ENCODE measurements at places on chromosomes 2 and 18.

- H3K27me3 ChIP-seq: no peaks in the 10 kb centered on the region
- no peak for DNase-seq
- H3K4me1 ChIP-seq: peaks cover 5% of the 10 kb centered on the region
- no peak overlapping the region for H3K4me3 ChIP-seq
- no peak overlapping the region for H3K27ac ChIP-seq
- H3K36me3 ChIP-seq: peaks cover 5% of the 10 kb centered on the region
Observed at GRCh38 chr18:48866028-48866733, 84.6 kb downstream of the SMAD7 start.

GRCh38 chr2:1830936-1831619 lies 86.8 kb upstream of the PXDN start:
- H3K4me3 ChIP-seq: no peak overlapping the region
- H3K27me3 ChIP-seq: no peaks in the 10 kb centered on the region
- H3K4me1 ChIP-seq: peaks cover 68% of the 10 kb centered on the region
- H3K27ac ChIP-seq: peak overlapping the region; percentile 85
- no peak for DNase-seq
- H3K36me3 ChIP-seq: no peaks in the 10 kb centered on the region

- H3K4me3 ChIP-seq: no peak overlapping the region
- H3K36me3 ChIP-seq: no peaks in the 10 kb centered on the region
Observed at GRCh38 chr2:151900331-151900730, 72.1 kb upstream of the ARL5A start.

DNA sequence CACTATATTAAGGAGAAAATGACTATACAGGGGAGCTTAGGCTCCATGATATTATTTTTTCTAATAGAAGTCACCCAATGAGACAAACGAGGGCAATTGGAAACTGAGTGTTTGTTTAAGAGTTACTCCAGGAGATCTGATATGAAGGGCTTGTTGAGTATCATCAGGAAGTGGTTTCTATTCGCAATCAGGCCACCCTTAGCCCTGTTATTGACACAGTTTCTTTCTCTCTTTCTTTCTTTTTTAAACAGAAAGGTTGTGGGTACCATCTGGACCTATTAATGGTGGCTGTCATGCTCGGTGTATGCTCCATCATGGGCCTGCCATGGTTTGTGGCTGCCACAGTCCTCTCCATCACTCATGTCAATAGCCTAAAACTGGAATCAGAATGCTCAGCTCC lies 117.3 kb downstream of the DPP4 start:
- H3K4me1 ChIP-seq: no peaks in the 10 kb centered on the region
- H3K4me3 ChIP-seq: no peak overlapping the region
- DNase-seq: no peak
- H3K27ac ChIP-seq: no peak overlapping the region

DNA sequence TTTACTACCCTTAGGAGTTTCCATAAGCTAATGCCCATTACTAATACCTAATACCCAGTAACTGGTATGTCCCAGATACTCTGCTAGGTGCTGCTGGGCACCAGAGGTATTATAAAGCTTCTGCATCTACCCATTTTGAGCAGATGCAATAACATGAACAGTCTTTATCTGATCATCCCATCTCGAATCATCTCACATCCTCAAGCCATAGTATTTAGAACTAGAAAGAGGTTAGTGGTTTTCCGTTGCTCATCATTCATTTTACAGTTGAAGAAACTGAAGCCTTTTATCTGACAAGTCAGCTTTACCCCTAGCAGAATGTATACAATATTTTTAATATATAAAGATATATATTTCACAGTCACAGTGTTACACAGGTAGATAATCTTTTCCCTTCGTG lies 99.1 kb upstream of the TCF4 start:
- H3K27me3 ChIP-seq: no peaks in the 10 kb centered on the region
- no peak overlapping the region for H3K4me3 ChIP-seq
- no peak for DNase-seq
- H3K36me3 ChIP-seq: no peaks in the 10 kb centered on the region
- no peak overlapping the region for H3K27ac ChIP-seq
- H3K4me1 ChIP-seq: no peaks in the 10 kb centered on the region

- no peak overlapping the region for H3K4me3 ChIP-seq
- no peak overlapping the region for H3K27ac ChIP-seq
- H3K27me3 ChIP-seq: no peaks in the 10 kb centered on the region
- no peak for DNase-seq
- no peaks in the 10 kb centered on the region for H3K36me3 ChIP-seq
Observed at GRCh38 chr18:53025247-53025646, 685.2 kb downstream of the DCC start.

DNA sequence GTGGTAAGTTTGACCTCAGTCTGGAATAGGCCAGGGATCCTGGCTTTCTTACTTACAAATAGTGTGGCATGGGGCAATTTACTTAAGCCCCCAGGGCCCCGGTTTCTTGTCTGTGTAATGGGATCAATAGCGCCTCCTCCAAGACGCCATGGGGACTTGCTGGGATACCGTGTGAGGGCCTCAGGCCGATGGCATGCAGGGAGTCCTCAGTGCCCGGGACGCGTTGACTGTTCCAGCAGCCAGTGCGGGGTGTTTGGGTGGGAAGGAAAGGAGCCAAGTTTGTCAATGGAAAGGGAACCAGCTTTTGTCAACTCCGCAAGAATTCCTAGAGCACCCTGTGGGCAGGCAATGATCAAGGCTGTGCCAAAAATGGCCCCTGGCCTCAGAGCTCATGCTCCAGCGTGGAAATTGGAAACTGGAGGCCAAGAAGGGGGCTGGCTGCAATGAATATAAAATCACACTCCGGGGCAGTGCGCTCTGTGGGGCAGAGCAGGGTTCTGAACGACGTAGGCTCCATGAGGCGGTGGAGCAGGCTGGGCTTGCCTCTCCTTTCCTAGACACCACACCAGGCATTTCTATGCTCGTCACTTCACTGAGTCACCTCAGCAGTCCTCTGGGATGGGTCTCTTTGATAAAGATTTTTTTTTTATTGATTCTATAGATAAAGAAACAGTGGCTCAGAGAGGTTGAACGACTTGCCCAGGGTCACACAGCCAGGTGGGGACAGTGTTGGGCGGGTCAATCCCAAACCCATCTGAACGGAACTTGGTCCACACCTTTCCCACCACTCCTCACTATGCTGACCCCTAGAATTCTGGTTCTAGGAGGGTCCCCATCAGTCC lies 56.7 kb upstream of the ASAP2 start:
- H3K4me1 ChIP-seq: peaks cover 1% of the 10 kb centered on the region
- H3K36me3 ChIP-seq: no peaks in the 10 kb centered on the region
- H3K4me3 ChIP-seq: no peak overlapping the region
- no peak overlapping the region for H3K27ac ChIP-seq

DNA sequence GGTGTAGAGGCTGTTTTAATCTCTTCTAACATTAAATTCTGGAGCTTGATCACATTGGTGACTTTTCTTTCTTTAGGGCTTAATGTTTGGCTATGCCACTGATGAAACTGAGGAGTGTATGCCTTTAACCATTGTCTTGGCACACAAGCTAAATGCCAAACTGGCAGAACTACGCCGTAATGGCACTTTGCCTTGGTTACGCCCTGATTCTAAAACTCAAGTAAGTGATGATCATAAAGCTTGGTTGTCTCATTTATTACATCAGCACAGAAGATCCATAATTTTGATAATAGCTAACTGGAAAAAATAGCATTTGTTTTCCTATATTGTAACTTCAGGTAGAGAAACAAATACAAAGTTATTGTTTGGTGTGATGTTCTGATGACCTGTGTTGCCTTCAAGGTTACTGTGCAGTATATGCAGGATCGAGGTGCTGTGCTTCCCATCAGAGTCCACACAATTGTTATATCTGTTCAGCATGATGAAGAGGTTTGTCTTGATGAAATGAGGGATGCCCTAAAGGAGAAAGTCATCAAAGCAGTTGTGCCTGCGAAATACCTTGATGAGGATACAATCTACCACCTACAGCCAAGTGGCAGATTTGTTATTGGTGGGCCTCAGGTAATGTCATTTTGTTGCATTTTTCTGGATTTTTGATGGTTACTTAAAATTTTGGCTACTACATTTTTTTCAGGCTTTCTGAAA lies 2.9 kb downstream of the MAT2A start:
- H3K4me1 ChIP-seq: peaks cover 25% of the 10 kb centered on the region
- H3K27ac ChIP-seq: peak overlapping the region; percentile 13
- peak overlapping the region; percentile 87 for H3K4me3 ChIP-seq
- no peaks in the 10 kb centered on the region for H3K27me3 ChIP-seq

Measured in thoracic aorta (tissue), 2 donors.